Glomerular endothelial cell (primary cell): ENCODE measurements at places on chromosomes 5 and 9. TPM values are rescaled to one million over a fixed set of nuclear protein-coding genes. Genes with fewer than 3 reads are reported as not detected.

- DNase-seq = no peak
Measured at GRCh38 chr5:28132151-28132550, 1093.8 kb upstream of the CDH9 start.

The F2RL2 gene
- total RNA-seq = 13.3 and 30.9 TPM in 2 replicates

GRCh38 chr5:108344103-108344822 is 37.6 kb downstream of the FBXL17 start:
- no peak for DNase-seq

The TRIM52 gene
- 4.0 and 7.1 TPM in 2 replicates for total RNA-seq

GRCh38 chr9:131337131-131337848 is 47.8 kb downstream of the PLPP7 start:
- no peak for DNase-seq

- DNase-seq = no peak
Measured at GRCh38 chr5:57455511-57456455, 26.8 kb downstream of the ACTBL2 start.

DNA sequence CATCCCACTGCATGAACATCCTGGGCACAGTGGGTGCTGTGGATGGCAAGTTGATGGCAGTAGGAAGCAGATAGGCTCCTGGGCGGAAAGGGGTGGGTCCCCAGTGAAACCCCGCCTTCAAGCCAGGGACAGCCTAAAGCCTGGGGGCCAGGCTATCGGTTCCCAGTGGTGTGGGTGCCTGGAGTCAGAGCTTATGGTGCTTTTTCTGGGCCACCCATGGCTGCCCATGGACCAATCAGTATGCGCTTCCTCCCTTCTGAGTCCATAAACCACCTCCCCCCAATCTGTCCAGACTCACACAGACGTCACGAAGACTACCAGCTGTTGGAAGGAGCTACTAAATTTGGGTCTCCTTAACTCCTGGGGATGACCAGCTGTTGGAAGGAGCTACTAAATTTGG is 17.5 kb upstream of the ECPAS start:
- no peak for DNase-seq

The MED10 gene
- 24.7 and 30.7 TPM in 2 replicates for total RNA-seq
